ENCODE measurements at places on chromosomes 13 and 19.
A peak's percentile ranks its signal among the peaks of the same experiment; 100 is the strongest.

DNA sequence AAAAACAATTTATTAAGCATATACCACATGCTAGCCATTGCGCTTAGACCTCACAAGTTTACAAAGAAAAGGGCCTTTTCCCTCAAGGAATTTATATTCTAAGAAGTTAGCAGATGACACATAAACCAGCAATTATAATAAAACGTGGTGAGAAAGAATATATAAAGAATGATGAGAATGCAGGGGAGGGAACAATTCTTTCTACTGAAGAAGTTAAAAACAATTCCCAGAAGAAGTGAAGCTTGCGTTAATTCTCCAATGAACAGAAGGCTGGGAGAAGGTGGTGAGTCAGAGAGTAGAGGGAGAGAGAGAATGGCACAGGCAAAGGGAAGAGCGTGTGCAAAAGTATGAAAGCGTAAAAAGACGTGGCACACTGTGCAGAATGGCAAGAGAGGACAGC lies 69.5 kb upstream of the ZDHHC20 start:
- DNase-seq: no peak

GRCh38 chr19:40413291-40413845 lies at the start of gene PRX:
PRX (minus strand) TSS chr19:40413378; CDS start chr19:40407932, 5,446 bp downstream.
- no peak for DNase-seq

GRCh38 chr13:94558716-94559115 lies 37.2 kb downstream of the TGDS start:
- DNase-seq: no peak

GRCh38 chr13:20418953-20419352 lies 106.7 kb downstream of the CRYL1 start:
- DNase-seq: no peak

- no peak for DNase-seq
Observed at GRCh38 chr13:113982296-113982661, 8.4 kb upstream of the C13orf46 start.

DNA sequence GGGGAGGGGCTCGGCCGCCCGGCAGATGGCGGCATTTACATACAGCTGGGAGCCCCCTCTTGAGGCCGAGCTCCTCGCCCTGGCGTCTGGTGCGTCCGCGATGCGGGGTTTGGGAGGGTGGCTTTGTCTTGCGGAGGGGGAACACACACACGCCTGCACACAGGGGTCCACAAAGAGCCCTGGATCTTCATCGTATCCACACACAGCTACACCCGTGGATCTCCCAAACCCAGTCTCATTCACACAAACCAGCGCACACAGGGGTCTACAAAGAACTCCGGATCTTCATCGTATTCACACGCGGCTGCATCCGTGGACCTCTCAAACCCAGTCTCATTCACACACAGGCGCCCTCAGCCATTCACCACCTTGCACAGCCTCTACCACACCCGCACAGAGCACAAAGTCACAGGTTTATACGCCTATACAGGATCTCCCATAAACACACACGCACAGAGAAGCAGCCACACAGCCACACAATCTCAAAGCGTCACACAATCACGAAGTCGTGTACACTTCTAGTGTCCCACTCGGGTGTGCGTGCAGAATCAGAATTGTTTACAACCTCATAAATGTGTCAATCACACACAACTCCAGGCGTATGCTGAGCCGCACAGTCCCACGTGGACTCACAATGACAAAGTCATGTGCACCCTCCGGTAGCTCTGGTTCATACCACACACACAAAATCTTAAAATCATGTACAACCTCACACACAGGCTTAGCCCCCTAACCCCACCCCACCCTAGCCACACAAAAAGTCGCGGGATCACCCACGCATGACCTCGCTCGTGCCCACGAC lies 550 bp upstream of the DLL3 start:
- DNase-seq: peak; percentile 62

- no peak for DNase-seq
Observed at GRCh38 chr13:26299168-26299750, 45.3 kb downstream of the CDK8 start.

DNA sequence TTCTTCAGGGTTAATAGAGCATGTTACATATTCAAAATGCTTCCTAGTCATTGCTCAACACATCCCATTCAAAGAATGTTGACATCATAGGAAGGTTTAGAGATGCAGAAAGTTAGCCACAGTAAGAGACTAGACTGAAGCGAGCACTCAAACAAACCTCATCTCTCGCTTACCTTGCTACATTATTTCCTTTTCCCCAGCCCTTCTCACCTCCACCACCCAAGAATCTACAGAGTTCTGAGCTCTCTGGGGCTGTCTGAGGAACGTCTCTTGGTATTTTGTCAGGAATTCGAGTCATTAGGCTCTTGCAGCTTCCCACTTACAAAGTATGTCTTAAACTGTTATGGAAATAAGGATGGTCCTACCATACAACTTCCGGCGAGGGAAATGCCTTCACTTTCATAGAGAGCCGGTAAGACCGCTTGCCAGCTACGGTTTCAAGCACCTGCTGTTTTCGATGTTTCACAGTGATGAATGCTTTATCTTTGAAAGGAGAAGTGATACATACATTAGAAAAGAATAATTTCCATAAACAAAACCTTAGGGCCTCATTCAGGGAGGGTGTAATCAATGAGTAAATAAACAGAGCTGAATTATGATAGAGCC lies 65.1 kb downstream of the FLT1 start:
- no peak for DNase-seq

- DNase-seq: peak; percentile 92
Observed at GRCh38 chr19:37334179-37335071, 36.5 kb upstream of the ZNF527 start.

- no peak for DNase-seq
Observed at GRCh38 chr13:83286737-83287136, 595.5 kb downstream of the SLITRK1 start.

Measured in activated CD4-positive, alpha-beta memory T cell treated with anti-CD3 and anti-CD28 coated beads for 36 hours (primary cell).